Mammary epithelial cell (primary cell): ENCODE measurements at places on chromosomes 3 and 15. TPM values are rescaled to one million over a fixed set of nuclear protein-coding genes. Genes with fewer than 3 reads are reported as not detected.

- no peak for DNase-seq
These were observed 82.2 kb downstream of the TRAK1 start for GRCh38 chr3:42173307-42173706.

DNA sequence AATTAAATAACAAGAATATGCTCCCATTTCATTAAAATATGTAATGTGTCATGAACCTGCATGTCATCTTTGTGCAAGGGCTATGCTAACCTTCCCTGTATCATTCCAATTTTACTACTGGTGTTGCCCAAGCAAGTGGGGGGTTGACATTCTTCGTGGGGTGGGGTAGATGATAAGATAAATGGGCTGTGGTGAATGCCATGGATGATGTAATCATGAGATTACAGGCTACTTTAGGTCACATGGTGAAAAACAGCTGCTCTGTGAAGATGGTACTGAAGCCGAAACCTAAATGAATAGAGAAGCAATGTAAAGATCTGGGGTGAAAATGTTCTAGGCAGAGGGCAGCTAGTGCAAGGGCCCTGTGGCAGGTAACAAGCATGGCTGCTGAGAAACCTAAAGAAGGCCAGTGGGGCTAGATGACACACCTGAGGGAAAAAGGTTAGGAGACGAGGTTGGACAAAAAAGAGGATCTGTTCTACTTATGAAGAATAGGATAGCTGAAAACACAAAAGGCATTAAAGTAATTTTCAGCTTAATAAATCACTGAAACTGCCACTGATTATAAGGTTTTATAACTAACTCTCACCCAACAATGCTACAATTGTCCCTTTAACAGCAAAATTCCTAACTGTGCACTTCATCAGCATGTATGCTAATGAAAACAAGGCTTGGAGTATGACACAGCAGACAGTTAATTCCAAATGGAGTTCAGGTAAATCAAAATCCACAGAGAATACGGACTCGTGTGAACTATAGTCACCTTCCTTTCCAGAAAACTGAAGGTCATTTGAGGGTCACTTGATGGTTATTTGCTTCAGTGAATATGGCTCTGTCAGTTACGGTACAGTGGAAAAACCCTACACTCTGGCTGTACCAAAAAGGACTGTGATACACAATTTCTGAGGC, 35.0 kb downstream of the MTMR10 start:
- DNase-seq: no peak

DNA sequence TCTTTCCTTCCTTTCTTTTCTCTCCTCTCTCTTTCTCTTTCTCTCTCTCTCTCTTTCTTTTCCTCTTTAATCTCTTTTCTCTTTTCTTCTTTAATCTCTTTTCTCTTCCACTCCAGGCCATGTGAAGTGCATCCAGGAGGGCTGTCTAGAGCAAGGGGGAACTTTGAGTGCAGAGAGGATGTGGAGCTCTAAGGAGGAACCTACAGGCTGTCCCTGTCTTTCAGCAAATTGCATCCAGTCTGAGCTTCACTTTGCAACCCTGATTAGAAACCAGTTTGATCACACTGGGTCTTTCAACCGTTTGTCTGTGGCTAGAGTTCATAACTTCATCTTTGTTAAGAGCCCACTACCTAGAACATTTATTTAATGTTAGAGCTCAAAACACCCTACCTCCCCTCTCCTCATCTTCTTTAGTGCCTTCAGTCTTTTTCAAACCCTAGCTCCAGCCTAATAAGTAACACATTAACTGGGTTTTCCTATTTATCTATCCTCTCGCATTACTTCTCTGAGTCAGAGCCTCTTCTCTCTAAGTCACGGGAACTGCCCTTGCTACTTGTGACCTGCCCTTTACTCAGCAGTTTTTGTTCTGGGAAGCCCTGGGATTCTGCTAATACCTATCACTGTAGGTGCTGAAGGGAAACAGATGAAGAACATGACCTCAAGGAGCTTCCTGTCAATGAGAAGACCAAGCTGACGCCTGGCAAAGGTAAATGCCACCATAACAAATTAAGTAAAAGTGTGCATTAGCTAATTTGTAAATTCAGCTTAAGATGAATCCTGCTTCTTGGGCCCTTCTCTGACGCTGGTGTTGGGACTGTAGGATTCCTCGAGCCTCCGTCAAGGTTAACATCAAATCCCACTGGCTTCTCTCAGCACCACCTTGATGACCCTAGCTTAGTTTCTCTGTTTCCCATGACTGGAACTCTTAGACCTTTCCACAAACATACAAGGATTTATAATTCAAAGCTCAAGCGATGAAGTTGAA, at the start of gene GCNT3:
GCNT3 (plus strand) TSS at position 508 of the 985 bp plus-strand sequence. CDS start 6,456 bp downstream, outside the sequence.
- DNase-seq: peak; percentile 58

DNA sequence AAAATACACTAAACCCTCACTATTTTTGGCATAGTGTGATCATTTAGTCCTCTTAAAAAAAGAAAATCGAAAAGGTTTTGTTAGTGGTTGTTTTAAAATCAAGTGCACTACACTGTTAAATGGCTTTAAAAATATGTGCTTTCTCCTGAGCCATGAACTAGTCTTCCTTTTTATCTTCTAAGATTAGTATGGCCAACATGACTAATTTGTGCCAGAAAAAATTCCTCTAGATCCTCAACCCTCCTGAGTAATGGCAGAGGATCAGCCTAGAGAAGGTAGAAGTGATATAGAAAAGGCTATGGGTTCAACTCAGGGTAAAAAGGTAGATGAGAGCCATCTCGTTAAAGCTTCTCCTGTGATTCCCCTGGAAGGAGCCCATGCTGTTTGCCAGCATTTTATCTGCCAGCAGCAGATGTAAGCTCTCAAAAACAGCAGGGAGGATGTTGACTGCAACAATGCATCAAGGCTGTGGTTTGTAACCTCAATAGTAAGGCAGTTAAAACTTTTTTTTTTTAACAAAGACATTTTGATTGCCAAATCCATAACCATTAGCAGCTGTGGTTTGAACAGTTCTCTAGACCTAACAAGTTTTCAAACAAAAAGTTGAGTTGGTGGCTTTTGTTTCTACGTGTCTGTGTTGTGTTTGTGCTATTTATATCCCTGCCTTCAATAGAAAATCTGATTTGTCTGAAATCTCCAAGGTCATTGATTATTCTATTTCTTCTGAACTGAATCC, 30.2 kb upstream of the ZNF609 start:
- peak; percentile 80 for DNase-seq

- no peak for DNase-seq
These were observed 3.2 kb upstream of the RORA start for GRCh38 chr15:61232266-61232665.

GRCh38 chr15:70142072-70142321, 44.3 kb upstream of the TLE3 start:
- DNase-seq: peak; percentile 40

DNA sequence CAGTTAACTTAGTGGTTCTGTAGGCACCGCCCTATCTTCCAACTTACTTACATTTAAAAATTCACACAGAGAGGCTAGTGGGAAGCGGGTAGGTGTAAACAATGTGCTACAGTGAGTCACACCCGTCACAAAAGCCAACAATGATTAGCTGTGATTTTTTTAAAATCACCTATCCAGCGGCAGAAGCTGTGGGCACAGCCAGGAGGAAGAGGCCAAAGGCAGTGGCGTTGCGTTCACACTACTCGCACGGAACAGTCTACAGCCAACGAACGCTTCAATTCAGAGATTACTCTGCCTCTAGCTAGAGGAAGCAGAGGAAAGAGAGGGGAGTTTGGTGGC, 2.5 kb upstream of the NLGN1 start:
- DNase-seq: no peak

DNA sequence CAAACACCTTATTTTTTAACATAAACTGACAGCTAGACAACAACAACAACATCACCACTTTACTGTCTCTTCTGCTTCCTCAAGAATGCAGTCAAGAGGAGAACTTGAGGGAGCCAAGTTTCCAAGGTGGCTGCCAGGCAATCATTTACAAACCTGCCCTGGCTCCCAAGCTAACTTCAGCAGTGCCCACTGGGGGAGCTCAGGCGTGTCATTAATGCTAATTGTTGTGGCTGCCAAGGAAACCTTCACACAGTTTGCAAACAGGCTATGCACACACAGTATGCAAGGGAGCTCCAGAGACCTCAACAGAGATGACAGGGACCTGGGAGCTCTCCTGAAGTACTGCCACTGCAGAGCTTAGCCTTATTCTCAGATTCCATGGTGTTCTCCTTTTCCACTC, 2.1 kb downstream of the DZIP1L start:
- DNase-seq: peak; percentile 22

DNA sequence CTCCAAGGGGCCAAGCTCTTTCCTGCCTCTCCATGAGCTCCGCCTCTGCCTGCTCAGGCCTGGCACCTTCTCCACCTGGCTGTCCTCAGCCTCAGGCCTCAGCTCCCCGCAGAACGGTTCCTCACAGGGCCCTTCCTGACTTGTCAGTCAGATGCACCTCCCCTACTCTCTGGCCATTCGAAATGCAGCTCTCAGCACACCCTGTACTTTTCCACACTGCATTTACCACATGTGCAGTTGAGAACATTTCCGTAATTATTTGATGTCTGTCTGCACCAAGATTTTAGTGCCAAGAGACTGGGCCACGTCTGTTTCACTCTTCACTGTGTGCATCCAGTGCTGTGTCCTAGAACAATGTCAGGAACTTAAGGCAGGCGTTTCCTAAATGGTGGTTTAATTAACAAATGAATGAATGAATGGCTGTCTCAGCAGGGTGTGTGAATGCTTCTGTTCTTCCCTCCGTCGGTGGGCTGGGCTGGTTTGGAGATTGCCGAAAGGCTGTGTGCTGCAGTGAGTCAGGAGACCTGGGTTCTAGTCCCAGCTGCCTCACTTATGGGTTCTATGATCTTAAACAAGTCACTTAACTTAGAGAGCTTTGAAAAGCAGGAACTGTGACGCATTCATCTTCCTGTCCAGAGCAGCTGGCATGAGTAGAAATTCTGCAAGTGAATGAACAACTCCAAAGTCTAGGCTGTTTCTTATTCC, 5.4 kb downstream of the MUC4 start:
- no peak for DNase-seq

DNA sequence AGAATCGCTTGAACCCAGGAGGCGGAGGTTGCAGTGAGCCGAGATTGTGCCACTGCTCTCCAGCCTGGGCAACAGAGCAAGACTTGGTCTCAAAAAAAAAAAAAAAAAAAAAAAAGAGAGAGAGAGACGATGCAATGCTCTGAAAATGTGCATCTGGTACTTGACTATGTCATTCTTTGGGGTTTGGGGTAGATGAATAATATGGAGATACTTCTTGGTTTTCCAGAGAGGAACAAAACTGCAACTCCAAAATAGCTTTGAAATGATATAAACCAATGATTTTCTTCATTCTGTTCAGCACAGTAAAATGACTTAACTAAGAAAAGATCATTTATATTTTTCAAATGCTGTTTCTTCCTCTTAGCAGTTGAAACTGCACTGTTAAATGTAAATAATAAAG, 158.9 kb downstream of the ISL2 start:
- DNase-seq: no peak

- DNase-seq: peak; percentile 58
These were observed 1458.4 kb upstream of the CADM2 start for GRCh38 chr3:83500422-83500821.

The BFSP2 gene
- polyA plus RNA-seq: not detected

The WDR49 gene
- polyA plus RNA-seq: not detected

The PTPRG gene
- polyA plus RNA-seq: 11.7 TPM

The AVEN gene
- polyA plus RNA-seq: 9.0 TPM
